Natural killer cell (primary cell): ENCODE measurements at places on chromosomes 2 and 18. TPM values are rescaled to one million over a fixed set of nuclear protein-coding genes. Genes with fewer than 3 reads are reported as not detected.

DNA sequence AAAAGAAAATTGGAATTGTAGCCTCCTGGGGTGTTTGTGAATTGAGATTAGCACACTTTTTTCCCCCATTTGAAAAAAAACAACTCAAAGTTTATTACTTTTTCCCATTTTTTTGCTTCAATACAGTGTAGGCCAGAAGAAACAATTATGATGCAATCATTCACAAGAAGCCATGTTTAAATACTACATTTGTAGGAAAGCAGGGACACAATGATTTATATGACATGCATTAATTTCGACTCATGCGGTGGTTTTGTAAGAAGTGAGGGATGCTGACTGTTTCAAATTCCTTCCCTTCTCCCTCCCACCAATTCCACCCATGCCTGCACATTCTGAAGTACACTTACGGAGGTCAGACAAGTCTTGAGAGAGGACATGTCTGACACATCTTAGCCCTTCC, 774.2 kb upstream of the FSHR start:
- DNase-seq: no peak

- no peak for DNase-seq
Observed at GRCh38 chr18:45352874-45353273, 262.4 kb upstream of the SLC14A2 start.

Gene TMEM178A
- not detected for total RNA-seq

Gene REV1
- 34.7 TPM for total RNA-seq

- no peak for DNase-seq
Observed at GRCh38 chr2:190511104-190511503, 23.4 kb downstream of the NEMP2 start.

DNA sequence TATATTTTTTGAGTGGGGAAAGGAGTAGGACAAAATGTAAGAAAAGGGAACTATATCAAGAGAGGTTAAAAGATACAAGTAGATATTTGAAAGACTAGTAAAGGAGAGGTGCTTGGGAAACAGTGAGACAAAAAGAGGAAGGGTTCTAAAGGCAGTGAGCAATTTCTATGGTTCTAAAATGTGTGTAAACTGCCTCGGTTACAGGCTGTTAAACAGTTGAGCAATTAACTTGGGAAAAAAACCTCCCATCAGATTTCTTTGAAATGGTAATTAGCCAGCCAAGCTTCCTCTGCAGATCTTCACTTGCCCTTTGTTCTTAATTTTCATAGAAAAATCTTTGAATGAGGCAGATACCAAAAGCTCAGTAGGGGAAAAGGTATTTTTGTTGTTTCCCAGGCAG, 238.7 kb upstream of the KCNH7 start:
- no peak for DNase-seq

DNA sequence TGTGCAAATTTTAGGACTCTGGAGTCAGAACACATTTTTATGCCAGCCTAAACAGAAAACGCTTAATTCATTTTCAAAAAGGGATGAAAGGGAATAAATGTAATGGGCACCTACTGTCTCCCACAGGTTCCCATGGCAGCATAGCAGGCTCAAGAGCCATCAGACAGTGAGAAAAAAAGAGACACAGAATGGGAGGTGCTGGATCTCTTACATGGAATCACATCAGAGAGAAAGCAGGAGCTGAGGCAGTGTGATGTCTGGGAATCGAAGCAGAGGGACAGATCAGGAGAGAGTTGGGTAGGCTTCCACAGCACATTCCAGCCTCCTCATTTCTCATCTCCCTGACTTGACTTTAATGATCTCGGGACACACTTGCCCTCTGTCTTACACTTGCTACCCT, 684.3 kb downstream of the KCNJ3 start:
- no peak for DNase-seq

DNA sequence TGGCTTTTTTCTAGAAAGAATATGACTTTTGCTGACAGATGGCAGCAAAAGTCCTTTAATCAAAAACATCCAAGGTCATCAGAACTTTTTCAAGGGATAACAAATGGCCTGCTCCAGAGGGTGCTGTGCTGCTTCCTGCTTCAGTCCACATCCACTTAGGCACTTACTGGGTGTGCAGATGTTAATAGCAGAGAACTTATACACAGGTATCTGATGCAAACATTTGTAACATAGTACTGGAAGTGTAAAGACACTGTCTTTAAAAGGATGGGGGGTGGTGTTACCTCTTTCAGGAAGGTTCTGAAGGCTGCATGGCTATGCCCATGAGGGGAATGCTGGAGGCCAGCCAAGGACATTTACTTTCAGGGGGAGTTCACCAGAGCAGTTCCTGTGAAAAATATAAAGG, 5.5 kb downstream of the HOXD8 start:
- DNase-seq: no peak

Gene C2orf66
- not detected for total RNA-seq

DNA sequence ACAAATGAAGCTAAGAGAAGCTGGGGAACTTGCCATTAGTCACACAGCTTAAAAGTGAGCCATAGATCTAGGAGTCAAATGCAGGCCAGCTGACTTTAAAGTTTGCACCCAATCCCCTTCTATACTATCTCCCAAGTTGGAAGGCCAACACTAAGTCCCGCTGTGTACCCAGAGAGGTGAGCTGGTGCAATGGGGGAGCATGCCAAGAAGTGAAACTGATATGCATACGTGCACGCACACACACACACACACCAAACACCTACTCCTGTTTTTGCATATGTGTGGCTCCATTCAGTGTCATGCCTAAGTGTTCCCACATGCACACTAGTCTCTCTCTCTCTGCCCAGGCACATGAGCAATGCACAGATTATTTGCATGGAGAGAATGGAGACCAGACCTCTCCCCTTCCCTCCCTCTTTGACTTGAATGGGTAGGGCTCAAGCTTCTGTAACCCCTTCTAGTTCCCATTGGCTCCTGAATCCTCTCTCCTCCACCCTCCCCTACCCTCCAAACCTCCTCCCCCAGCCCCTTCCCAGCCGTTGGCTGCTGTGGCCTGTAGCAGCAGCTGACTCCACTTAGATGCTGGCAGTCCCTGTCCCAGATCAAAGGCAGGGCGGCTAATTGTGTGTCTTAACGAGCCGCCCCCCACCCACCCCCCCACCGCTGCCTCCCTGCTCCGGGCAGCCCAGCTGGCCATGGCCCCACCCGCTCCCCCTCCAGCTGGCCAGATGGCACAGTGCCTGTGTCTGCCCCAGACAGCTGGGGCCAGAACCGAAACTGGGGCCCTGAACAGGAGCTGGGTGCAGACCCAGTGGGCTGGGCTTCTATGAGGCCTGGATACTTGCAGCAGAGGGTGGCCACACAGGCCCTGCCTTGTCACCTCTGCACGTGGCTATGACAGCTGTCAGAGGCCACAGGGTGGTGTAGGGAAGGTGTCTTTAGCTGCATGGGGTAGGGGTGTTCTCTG, 5.6 kb downstream of the WNT10A start:
- DNase-seq: no peak

- DNase-seq: no peak
Observed at GRCh38 chr2:121608367-121608766, 40.9 kb downstream of the CLASP1 start.

DNA sequence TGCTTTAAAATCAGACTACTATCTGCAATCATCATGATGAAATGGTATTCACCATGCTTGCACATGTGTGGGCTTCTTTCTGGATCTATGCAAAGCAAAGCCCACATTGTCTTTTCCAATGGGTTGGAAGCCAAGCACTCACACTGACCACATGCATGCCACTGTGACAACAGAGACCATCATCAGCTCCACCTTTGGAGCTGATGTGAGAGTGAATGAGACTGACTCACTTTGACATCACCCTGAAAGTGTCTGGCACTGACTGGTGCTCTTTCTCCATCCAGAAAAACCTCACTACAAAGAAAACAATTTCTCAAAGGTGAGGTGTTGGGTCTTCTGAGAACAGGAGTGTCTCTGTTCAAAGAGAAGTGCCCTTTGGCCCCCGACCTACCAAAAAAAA, 4.7 kb downstream of the MYO5B start:
- no peak for DNase-seq

- no peak for DNase-seq
Observed at GRCh38 chr18:42792731-42793130, 322.8 kb downstream of the RIT2 start.

DNA sequence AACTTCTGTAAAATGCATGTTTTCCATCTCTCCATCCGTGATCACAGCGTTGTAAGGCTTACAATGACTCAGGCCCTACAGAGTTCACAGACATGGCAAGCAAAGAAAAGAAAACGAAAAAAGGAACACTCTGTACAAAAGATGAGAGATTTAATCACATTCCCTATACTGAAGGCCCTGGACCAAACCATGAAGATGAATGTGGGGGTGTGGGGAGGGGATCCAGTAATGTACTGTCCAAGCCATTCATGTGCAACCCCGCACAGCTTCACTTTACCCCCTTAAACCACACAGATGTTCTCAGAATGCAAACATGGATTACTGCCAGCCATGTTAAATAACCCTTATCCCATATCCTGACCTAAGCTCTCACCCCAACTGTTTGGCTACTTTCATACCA, 391.1 kb downstream of the NCKAP5 start:
- DNase-seq: no peak

GRCh38 chr2:28313220-28313784, 79.4 kb upstream of the FOSL2 start:
- DNase-seq: no peak

- no peak for DNase-seq
Observed at GRCh38 chr2:236852100-236852976, 233.4 kb upstream of the COPS8 start.

DNA sequence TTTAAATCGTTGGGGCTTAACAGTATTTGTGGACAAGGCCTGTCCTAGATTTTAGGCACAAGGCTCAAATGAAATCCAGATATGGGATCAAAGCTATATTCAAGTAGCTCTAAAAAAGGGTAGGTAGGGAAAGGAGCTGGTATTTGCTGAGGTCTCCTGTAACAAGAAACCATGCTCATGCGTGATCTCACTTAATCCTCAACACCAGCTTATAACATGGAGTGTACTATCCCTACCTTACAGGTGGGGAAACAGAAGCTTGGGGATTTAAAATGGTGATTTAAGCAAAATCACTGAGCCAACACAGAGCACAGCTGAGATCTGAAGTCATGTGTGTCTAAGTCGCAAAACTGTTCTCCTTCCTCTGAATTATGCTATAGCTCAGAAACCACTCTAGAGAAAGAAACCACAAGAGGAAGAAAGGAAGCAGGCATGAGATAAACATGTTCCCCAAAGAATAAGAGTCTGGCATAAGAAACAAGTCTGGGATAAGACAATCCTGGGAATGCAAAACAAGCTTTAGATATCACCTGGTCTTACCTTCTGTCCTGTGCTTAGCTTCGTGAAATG, 43.1 kb downstream of the CYRIA start:
- DNase-seq: no peak
